ENCODE measurements at places on chromosomes 6 and 20.

- DNase-seq = no peak
These were observed 532 bp upstream of the NKAIN4 start for GRCh38 chr20:63254606-63255384.

DNA sequence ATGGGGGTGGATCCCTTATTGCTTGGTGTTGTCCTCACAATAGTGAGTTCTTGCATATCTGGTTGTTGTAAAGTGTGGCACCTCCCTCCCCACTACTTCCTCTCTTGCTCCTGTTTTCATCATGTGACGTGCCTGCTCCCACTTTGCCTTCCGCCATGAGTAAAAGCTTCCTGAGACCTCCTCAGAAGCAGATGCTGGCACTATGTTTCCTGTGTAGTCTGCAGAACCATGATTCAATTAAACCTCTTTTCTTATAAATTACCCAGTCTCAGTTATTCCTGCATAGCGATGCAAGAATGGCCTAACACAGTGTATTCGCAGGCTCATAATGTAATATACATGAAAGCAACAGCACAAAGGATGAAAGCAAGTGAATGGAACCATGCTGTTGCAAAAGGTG, 28.4 kb upstream of the ANKRD60 start:
- DNase-seq = no peak

DNA sequence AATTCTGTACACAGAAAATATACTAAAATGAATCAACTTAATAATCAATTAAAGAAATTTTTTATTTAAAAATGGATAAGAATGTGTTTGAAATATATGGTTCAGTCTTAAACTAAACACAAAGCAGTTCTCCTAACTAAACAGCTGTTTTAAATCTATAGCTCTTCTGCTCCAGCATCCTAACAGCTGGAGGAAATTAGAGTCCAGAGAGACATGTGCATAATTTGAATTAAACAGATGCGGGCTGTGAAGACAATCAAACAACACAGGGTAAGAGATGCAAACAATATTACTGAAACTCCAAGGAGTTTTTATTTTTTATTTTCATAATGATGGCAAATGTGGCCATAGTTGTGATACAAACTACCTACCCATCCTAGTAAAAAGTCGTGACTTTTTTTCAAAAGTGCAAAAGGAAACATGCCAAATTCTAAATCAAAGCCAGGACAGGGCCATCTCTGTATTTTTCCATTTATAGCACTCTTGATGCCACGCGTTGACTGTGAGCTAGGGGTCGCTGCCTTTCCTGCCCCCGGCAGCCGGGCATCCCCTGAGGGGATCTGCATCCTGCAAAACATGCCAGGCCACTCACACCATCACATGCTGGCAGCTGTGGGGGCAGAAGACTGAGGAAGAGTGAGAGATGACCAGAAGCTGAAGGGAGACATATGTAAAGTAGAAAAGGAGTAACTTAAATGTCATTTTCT, 310.6 kb downstream of the PRKN start:
- DNase-seq = no peak

GRCh38 chr20:35166242-35166830, 5.5 kb upstream of the PROCR start:
- DNase-seq = no peak

DNA sequence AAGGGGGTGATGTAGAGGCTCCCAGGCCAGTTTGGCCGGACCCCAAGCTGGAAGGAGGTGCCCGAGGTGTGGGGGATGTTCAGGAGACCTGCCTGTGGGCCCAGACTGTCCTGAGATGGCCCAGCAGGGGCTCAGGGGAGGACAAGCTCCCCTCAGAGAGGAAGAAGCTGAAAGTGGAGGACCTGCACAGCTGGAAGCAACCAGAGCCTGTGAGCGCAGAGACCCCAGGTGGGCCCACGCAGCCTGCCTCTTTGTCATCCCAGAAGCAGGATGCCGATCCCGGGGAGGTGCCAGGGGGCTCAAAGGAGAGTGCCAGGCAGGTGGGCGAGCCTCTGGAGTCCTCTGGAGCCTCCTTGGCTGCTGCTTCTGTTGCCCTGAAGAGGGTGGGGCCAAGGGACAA, 29.7 kb downstream of the ZNF831 start:
- DNase-seq = no peak

- DNase-seq = no peak
These were observed 299.1 kb upstream of the PRDM1 start for GRCh38 chr6:105786890-105787655.
